ENCODE measurements at places on chromosomes 11 and 22.

GRCh38 chr11:132620423-132620822 lies 911.9 kb downstream of the OPCML start:
- no peak for DNase-seq

DNA sequence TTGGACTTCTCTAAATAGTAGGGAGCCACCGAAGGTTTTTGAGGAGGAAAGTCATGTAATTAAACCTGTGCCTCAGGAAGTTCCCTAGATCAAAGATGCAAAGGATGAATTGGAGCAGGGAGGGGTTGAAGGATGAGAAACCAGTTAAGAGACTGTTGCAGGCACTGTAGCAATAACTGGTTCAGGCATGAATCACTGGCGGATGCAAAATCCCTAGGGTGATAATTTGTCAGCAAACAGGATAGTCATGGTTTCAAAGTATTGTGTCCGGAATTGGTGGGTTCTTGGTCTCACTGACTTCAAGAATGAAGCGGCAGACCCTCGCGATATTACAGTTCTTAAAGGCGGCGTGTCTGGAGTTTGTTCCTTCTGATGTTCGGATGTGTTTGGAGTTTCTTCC lies 19.9 kb downstream of the TRIOBP start:
- DNase-seq: peak; percentile 64

- no peak for DNase-seq
These were observed 36.9 kb downstream of the PPM1F start for GRCh38 chr22:21915624-21916308.

- no peak for DNase-seq
These were observed 764 bp downstream of the TKFC start for GRCh38 chr11:61333550-61334433.

DNA sequence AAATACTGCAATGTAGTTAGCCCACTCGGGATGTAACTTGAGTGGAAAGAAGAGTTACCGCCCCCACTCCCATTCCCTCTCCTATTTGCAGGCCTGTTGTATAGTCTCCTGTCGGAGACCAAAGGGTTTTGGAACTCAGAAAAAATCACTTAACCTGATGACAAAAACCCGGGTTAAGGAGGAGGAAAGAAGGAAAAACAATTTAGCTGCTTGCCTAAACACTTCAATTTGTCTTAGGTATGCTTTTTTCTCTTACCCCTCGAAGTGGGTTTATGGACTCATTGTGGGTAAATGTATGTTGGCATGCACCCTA lies 2.2 kb downstream of the YAP1 start:
- no peak for DNase-seq

All from brain microvascular endothelial cell (primary cell).